ENCODE measurements at places on chromosomes 12 and 14.

GRCh38 chr14:36430662-36431084, 89.4 kb downstream of the NKX2-1 start:
- DNase-seq, result no peak

DNA sequence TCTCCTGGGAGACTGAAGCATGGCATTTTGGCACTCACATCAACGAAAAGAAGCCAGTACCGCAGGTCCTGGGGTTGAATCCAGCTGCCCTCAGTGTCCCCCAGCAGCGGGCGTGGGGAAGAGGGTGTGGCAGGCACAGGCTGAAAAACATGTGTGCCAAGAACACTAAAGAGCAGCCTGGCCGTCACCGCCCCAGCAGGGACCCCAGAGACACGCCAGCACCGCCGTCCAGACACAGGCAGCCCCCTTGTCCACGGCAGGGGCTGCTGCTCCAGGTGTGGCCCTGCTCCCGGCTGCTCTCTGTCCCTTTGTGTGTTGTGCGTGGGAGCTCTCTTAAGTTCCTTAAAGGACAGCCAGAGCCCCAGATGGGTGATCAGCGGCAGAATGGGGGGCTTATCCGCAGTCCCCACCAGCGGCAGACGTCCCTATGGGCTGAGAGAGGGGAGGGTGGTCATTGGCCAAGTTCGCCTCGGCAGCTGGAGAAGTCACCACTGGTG, 556 bp downstream of the PHETA1 start:
- DNase-seq, result no peak

DNA sequence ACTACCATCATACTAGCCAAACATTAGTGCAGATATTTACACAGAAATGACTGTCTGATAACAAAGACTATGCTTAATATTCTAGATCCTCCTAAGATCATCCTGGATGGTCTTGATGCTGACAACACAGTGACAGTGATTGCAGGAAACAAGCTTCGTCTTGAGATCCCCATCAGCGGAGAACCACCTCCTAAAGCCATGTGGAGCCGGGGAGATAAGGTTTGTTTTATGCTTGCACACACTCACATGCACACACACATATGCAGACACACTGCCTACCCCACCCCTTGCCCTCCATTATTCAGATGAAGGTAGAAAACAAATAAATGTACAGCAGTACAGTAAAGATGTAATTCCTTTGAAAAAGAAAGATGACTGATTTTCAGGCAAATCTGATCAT, 44.4 kb upstream of the CHPT1 start:
- no peak for DNase-seq

DNA sequence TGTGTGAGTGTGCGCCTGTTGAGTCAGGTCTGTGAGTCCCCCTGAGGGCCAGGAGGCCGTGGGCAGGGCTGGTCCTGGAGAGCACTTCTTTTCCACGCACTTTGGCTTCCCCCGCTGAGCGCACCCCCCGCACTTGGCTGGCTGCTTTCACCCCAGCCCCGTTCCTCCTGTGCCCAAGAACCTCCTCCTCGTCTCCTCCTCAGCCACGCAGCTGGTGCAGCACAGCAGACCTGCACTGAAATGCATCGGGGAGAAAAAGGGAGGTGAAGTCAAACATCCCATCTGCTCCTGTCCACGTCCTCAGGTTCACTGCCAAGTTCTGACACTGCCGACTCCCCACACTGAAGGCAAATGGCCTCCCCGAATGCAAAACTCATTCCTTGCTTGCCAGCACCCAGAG, 362.7 kb upstream of the SFSWAP start:
- DNase-seq, result no peak

DNA sequence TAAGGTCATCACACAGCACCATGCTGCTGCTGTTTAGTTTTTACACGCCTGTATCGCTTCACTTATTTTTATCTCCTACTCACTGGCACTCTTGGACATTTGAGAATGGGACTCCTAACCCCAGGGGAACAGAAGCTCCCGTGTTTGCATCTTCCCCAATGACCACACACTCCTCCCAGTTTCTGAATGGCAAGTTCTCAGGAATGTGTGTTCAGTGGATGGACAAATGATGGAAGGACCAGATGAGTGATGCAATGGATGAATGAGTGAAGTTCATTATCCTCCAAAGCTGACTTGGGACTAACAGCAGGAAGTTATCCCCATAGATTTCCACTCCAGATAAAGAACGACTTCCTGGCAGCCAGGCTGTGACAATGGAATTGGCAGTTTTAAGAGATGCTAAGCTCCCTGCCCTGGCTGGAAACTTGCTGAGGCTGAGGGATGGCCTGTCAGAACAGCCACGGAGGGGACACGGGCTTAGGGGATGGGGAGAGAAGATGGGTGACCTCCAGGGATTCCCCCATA, 231.5 kb downstream of the SLC15A4 start:
- DNase-seq, result no peak

GRCh38 chr12:52951126-52951525, 2.2 kb downstream of the KRT18 start:
- no peak for DNase-seq

GRCh38 chr14:84085493-84085892, 1444.5 kb upstream of the FLRT2 start:
- DNase-seq, result no peak

GRCh38 chr12:70736351-70737133, 99.3 kb upstream of the PTPRB start:
- no peak for DNase-seq

DNA sequence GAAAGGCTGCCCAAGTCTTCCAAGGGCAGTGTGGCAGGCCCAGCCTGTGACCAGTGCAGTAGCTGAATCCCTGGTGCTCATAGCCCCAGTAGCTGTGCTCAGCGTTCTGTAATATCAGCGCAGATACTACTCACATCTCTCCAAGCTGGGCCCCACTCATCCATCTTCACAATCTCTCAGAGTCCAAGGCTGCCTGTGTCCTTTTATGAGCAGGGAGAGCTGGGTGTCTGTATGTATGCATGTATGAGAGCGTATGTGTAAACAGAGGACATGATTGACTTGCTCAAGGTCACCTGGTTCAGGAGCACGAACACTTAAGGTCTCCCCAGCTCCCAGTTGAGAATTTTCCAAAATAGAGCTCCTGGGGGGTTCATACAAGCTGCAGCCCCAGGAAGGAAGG, 5.4 kb downstream of the AQP6 start:
- DNase-seq, result no peak

GRCh38 chr12:107490010-107490409, 195.6 kb upstream of the PWP1 start:
- DNase-seq, result no peak

DNA sequence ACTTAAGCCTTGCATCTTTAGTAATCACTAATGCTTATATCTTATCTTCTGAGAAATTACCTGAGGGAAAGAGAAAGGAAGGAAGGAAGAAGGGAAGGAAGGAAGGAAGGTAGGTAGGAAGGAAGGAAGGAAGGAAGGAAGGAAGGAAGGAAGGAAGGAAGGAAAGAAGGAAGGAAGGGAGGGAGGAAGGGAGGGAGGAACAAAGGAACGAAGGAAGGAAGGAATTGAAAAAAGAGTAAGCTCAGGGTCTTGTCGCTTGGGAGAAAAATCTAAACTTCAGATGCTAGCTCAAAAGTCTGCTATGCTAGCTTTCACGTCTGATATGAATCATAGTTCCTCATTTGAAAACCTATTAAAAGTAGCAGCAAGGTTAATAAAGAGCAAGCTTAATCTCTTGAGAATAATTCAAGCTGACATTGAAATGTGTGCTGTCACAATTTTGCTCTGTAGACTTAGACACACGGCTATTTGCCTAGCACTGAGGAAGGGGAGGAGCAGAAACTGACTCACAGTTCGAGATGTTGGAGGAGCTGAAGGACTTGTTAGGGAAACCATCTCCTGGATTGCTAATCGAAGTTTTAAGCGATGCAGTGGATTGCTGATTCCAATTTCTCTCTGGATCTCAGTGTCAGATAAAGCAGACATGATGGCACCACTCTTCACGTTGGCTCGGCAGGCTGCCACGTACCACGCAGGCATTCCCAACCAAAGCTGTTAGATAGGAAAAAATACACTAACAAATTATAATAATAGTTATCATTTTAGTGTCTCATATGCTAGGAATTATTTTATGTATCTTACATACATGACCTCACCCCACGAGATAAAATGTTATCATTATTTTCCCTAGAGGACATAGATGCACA, 216.7 kb downstream of the ACSS3 start:
- no peak for DNase-seq

DNA sequence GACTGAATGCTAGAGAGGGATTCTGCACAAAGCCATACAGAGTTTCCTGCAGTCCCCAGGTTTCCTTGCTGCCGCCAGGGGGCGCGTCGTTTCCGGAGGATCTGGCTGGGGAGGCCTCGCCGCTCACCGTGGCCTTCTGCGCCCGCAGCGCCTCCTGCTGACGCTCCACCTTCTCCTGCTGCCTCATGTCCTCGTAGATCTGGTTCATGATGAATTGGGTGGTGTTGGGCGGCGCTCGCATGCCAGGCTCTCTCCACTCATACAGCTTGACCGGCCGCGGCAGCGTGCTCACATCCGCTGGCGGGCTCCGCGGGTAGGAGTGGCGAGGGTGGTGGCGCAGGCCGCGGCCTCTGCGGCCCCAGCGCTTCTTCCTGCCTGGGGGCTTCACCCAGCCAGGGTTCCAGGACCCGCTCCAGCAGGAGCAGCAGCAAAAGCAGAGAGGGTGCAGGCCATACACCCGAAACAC, 987 bp downstream of the CCER1 start:
- no peak for DNase-seq

GRCh38 chr14:104871145-104871655, 6.1 kb downstream of the CEP170B start:
- no peak for DNase-seq

GRCh38 chr12:27906127-27906500, 66.4 kb downstream of the PTHLH start:
- DNase-seq, result no peak

DNA sequence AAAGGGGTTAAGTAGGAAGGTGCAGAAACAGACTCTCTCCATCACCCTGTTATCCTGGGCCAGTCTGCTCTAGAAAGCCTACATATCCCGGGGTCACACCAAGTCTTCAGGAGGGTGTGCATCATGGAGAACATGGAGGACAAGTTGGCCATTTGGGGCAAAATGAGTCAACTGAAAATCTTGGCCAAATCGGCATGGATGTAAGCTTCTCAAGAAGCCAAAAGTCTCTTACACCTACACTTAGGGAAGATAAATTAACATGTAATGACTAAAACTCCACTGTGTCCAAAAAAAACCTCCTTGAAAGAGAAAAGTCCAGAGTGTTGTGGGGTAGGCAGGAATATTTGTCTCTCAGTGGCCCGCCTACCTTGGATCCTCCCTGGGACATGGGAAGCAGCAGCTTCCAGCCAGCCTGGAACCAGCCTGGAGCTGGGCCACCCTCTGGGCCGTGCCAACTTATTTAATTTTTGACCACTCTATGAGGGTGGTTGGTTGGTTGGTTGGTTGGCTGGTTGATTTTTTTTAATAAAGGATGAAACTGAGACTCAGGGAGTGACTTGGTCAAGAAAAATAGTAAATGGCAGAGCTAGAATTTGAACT, 17.9 kb upstream of the TC2N start:
- no peak for DNase-seq

DNA sequence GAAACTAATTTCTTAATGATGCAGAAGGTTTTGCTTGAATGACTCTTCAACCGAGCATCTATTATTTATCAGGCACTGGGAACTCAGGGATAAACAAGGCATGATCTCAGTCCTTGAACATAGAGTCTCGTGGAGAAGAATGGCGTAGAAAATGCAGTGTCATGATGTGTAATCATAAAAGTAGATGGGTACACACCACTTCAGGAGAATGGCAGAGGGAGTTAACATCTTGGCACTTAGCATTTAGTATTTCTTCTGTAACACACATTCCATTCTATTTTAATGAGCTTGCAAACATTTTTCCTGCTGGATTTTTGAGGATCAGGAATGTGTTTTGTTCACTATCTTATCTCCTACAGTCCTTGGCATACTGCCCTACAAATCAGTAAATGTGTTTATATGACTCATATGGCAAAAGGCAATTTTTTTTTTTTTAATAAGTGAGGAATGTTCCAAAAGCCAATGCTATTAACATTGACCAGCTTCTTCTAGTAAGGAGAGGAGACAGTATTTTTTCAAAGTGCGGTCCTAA, 3.8 kb downstream of the TXNRD1 start:
- no peak for DNase-seq

DNA sequence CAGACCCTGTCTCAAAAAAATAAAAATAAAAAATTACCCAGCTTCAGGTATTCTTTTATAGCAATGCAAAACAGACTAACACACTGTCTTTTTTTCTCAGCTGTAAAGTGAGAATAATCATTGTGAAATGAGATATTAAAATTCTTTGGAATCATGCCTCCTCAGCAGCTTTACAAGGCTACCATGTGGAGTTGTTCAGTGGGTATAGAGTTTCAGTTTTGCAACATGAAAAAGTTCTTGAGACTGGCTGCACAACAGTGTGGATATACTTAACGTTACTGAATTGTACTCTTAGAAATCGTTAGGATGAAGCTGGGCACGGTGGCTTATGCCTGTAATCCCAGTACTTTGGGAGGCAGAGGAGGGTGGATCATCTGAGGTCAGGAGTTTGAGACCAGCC, 15.7 kb upstream of the MAPKAPK5 start:
- DNase-seq, result no peak

- no peak for DNase-seq
These were observed 89.0 kb downstream of the POLR3B start for GRCh38 chr12:106446419-106447092.

- DNase-seq, result no peak
These were observed 14.5 kb upstream of the PHC1 start for GRCh38 chr12:8899830-8900229.

DNA sequence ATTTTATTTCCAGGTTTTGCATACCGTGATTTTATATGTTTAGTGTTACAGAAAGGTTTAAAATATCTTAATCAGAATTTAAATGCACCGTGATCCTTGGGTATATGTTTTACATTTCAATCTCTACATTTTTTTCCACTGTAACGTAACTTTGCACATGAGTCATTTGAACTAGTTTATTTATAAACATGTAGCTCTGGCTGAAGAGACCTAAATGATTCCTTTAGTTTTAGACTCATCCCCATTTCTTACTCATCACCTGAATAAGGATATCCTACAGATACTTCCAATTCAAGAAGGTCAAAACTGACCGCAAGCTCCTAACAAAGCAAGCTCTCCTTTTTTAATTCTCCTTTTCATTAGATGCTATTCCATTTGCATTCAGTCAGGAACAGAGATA, 42.7 kb upstream of the SLC6A15 start:
- DNase-seq, result no peak

- DNase-seq, result no peak
These were observed 25.7 kb upstream of the CKAP4 start for GRCh38 chr12:106273491-106273890.

DNA sequence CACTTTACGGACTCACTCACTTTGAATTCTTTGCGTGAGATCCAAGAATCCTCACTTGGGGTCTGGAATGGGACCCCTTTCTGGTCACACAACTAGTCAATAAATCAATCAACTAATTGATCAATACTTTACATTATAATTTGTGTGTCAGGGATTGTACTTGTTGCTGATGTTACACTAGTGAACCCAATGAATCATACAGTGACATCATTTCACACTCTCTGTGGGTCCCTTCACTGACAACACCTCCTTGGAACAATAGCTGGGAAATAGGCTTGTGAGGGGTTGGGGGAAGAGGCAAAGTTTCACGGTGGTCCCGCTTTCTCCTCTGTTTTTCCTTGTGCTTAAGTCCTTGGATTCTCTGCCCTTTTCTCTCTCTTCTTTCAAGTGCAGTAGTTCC, 35.0 kb downstream of the TPH2 start:
- DNase-seq, result no peak
